Caki2 (cell line): ENCODE measurements at places on chromosomes 3 and 15.

DNA sequence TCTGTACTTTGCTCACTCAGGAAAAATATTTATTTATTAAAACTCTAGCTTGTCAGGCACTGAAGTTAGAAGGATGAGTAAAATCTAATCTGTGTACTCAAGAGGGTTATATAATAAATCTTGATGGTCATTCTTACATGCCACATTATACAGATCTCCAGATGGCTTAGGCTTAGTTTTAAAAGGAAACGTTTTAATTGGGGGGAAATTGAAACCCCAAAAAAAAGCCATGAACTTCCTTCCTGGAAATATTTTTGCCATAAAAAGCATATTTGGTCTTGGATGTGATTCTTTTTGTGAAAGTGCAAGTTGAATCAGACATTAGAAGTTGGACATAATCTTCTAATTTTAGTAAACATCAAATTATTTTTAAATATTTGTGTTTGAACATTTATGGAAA lies 6.0 kb downstream of the SENP8 start:
- no peak for DNase-seq

GRCh38 chr3:184443831-184444230 lies 64.0 kb downstream of the CHRD start:
- no peak for DNase-seq

GRCh38 chr15:57697588-57697987 lies 8.9 kb upstream of the POLR2M start:
- no peak for DNase-seq

DNA sequence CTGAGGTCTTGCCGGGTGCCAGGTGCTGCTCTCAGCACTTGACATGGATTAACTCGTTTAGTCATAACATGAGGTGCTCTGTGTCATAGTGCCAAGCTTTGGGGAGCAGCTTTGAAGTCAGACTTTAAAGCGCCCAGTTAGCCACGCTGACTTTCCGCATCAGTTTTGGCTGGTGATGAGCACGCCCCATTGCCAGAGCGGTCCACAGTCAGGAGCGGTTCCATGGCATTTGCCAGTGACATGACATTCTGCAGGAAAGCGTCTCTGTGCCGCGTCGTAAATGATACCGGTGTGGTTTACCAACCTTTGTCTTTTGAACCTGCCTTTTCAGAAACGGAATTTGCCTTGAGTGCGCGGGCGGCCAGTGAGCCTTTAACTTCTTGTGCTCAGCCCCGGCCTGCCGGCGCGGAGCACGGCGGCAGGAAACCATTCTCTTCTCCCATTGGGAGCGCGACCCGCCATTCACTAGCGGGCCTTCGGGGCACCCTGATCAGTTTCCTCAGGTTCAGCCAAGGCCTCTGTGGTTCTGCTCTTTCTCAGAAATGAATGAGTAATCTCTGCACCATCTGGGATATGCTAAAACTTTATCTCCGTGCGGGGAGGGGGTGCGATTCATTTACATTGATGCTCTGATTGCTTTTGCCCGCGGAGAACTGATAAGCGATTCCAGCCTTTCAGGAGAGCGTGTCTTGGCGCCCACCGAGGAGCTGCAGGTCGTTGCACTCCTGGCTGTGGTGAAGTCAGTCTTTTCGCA lies 1.7 kb upstream of the SLC2A2 start:
- no peak for DNase-seq

GRCh38 chr3:66386011-66386924 lies 114.6 kb downstream of the LRIG1 start:
- no peak for DNase-seq

- DNase-seq, result no peak
Measured at GRCh38 chr3:111715911-111716523, 120.9 kb upstream of the ZBED2 start.
